ENCODE measurements at places on chromosomes 1 and 21.

DNA sequence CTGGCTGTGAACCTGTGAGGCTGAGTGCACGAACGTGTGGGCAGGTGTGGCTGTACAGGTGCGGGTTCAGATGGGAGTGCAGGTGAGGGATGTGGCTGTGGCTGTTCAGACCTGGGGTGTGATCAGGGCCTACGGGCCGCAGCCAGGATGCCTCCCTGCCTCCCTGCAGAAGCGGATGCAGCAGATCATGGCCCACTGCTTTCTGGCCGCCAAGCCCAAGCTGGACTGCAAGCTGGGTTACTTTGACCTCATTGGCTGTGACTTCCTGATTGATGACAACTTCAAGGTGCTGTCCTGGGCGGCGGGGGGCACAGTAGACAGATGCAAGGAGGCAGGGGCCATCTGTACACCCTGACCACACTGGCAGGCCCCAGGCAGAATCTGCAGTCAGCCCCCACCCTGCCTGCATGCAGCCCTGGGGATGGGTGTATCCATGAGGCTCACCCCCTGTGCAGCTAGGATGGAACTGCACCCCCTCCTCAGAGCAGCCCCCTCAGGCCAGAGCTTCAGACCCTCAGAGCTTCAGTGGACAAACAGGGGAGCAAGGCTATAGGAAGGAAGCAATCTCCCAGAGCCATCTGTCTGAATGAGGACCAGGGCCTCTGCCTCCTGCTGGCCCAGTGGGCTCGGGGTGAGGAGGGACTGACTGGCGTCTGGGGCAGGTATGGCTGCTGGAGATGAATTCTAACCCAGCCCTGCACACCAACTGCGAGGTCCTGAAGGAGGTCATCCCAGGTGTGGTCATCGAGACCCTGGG is 9.8 kb downstream of the TNFRSF18 start:
- DNase-seq: no peak

GRCh38 chr1:32801096-32801715 is 16.0 kb downstream of the YARS1 start:
- DNase-seq: no peak

GRCh38 chr21:25944672-25945213 is 210.0 kb downstream of the GABPA start:
- DNase-seq: no peak

- DNase-seq: no peak
These were observed 240.0 kb downstream of the NUF2 start for GRCh38 chr1:163561580-163562295.

- DNase-seq: no peak
These were observed 51.7 kb downstream of the ITPKB start for GRCh38 chr1:226687426-226687825.

DNA sequence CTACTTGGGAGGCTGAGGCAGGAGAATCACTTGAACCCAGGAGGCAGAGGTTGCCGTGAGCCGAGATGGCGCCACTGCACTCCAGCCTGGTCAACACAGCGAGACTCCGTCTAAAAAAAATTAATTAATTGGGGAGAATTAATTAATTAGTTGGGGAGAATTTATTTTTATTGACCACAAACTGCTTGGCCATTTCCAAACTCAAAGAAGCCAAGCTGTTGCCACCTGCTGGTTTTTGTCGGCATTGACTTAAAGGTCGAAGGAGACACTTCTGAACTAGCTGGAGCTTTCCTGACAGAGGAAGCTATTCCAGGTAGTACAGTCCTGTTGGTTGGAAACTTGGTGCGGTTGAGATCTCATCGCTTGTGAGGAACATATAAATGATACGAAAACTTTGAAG is 13.1 kb downstream of the MAP1LC3C start:
- no peak for DNase-seq

DNA sequence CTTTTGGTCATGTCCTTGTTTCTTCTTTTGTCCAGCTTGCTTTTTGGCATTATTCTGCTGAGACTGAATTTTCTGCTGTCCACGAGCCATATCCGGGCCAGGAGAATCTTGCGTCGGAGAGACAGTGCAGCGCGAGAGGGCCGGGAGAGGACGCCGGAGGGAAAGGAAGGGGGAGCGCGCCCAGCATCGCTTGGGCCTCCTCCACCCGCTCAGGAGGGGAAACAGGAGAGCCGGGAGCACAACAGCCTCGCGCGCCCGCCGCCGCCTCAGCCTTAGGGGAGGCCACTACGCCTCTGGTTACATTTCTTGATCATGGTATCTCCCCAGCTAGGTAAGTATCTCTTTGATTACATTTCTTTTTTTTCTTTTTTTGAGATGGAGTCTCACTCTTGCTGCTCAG is 7.4 kb upstream of the DEGS1 start:
- no peak for DNase-seq

DNA sequence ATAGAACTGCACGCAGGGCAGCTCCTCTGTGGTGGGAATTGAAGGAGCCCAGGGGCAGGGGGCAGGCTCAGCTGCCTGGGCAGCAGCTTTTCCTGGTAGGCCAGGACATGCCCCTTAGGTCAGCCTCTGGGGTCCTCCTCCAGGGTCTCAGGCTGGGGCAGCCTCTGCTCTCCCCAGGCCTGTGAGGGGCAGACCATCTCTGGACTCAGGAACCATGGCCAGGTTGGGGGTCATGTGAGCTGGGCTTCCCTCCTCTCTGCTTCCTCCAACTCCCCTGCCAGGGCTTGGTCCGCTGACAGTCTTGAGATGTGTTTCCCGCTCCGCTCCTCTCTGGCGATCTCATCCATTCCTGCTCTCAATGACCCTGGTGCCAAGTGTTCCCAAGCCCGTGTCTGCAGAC is 5.7 kb downstream of the C1orf210 start:
- DNase-seq: no peak

DNA sequence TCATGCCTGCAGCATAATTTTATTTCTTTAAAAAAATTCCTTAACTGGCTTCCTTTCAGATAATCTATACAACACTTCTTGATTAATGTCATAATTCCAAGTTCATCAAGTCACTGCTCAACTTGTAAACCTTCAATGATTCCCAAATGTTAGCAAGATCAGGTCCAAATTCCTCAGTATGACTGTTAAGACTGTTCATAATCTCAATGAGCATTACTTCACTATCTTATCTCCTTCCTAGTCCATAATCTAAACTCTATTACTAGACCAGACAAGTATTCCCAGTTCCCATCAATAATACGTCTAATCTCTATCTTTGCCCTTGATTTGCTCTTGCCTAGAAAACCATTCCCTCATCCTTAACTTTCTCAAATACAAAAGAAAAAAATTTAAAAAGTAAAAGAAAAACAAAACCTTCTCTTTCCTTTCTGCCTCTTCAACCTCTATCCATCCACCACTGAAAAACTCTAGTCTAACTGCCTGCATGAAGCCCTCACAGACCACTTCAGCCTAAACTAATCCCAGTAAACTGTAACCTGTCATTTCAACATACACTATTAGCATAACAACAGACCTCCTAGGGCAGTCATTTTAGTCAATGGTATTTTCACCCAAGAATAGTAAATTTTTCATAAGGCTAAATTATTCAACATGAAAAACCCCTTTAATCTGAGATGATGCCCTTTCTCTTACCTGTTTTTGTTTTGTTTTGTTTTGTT is 15.5 kb downstream of the LUZP1 start:
- no peak for DNase-seq

GRCh38 chr1:53685272-53686051 is 53.5 kb downstream of the GLIS1 start:
- DNase-seq: no peak
